ENCODE measurements at places on chromosomes 2 and 18. TPM values are rescaled to one million over a fixed set of nuclear protein-coding genes. Genes with fewer than 3 reads are reported as not detected.

- no peak for DNase-seq
Measured at GRCh38 chr18:78731398-78732032, 248.1 kb upstream of the SALL3 start.

DNA sequence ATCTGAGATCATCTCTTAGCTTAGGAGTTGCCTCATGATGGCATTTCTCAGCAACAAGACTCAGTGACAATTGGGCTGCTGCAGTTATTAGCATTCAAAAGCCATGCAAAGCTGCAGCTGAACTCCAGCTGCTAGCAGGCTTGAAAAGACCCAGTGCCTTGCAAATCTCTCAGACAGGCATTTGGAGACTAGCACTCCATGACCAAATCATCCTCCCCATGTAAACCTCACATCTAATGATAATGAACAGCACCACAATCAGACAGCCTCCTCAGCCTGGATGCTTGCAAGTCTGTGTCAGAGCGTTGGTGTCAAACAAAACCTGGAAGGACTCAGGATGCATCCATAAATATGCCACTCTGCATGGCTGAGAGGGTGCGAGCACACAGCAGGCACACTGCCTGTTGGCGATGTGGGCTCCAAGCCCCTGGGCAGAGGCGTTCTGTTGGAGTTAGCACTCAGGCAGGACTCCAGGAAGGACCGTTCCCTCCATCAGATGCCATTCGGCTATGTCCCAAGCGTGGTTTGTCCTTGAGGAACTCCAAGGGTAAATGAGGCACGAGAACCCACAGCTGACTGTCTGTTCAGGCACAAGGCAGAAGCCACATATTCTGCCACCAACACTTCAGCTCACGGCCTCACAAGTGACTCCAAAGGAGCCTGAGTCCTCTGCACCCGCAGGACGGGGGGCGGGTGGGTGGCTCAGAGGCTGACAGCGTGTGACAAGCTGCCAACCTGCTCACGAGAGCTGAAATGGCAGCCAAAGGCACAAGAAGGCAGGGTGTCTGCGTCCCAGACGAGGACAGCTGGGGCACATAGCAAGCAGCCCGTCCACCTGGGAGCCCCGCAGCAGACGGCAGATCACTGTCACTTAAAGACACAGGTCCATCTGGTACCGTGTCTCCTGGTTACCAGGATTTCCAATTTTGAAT lies 183.8 kb downstream of the MYT1L start:
- no peak for DNase-seq

- DNase-seq = no peak
Measured at GRCh38 chr2:63817382-63817781, 24.3 kb upstream of the UGP2 start.

Gene ASIC4
- total RNA-seq = 0.32 TPM

DNA sequence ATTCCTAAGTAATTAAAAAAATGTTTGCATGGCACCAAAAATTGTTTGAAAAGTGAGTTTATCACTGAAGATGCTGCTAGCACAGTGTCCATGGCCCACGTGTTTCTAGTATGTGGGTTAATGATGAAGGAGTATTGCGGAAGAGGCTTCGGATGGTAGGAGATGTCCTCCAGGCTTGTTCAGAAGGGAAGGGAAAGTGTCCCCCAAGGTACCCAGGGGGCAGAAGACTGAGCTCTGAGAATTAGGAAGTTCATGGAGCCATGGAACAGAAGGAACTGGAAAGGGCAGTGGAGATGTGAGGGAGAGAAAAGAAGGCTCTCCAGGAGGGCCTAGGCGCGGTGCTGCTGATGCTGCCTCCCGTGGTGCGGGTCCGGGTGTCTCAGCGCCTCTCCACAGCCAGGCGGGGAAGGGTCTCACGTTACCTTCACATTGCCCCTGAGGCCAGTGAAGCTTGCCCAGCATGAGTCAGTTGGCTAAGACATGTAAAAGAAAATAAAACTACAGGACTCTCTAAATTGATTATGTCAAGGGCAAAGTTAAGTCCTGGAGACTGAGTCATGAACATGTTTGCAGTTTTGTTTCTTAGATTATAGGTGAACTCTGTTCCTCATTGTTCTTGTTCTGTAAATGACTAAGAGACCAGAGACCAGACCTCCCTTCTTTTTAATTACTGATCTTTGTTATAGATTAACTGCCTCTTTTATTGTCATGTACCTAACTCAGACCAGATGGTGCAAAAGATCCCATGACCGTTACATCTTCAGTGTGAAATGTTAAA lies 89.0 kb downstream of the MTCL1 start:
- DNase-seq = no peak

GRCh38 chr2:50535971-50536759 lies 495.8 kb downstream of the NRXN1 start:
- DNase-seq = peak; percentile 31

DNA sequence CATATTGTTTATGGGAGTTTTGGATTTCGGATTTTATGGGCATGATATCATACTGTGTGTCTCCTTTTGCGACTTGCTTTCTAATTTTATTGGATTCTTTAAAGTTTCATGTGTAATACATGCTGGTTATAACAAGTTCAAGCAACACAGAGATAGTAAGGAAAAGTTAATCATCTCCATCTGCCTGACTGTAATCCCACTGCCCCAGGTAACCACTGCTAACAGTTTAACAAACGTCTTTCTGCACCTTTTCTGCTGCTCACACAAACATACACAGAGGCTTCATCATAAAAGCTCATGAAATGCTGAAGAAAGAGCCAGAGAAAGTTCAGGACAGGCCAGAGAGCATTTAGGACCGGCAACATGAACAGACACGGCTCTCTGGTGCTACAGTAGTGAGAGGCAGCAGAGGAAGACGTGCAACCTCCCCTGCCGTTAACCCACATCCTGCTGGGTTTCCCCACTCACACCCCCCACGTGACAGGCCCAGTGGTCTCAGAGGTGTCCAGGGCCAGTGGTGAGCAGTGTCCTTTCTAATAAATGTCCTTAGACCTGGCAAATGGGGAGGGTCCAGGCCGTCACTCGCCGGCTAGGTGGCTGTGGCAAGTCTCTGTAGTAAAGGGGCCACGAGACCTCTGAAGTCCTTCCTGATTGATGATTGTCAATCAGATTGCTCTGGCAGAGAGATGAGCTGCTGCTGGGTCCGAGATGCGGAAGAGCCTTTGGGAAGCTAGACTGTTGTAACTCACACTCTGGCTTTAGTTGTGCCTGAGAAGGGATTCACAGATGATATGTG lies 43.0 kb upstream of the SLC1A4 start:
- DNase-seq = no peak

Gene RBM44
- total RNA-seq = 2.4 TPM

GRCh38 chr2:38514603-38515154 lies 88.0 kb downstream of the HNRNPLL start:
- no peak for DNase-seq

DNA sequence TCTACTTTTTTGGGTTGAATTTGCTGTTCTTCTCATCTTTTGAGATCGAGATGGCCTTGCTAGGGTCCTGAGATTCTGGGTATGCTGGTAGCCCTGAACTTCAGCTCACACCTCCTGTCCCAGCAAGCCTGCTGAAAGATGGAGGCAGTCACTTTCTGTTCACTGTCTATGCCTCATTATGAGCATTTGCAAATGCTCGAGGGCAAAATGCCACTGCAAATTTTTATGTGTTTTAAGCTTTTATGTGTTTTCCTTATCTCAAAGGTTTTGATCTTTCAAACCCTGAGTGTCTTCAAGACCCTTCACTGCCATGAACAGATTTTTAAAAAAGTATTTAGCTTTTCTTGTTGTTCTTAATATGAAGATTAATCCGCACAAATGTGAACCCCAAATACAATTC lies 766.7 kb upstream of the HS6ST1 start:
- DNase-seq = no peak

Gene PDE11A
- 1.3 TPM for total RNA-seq

DNA sequence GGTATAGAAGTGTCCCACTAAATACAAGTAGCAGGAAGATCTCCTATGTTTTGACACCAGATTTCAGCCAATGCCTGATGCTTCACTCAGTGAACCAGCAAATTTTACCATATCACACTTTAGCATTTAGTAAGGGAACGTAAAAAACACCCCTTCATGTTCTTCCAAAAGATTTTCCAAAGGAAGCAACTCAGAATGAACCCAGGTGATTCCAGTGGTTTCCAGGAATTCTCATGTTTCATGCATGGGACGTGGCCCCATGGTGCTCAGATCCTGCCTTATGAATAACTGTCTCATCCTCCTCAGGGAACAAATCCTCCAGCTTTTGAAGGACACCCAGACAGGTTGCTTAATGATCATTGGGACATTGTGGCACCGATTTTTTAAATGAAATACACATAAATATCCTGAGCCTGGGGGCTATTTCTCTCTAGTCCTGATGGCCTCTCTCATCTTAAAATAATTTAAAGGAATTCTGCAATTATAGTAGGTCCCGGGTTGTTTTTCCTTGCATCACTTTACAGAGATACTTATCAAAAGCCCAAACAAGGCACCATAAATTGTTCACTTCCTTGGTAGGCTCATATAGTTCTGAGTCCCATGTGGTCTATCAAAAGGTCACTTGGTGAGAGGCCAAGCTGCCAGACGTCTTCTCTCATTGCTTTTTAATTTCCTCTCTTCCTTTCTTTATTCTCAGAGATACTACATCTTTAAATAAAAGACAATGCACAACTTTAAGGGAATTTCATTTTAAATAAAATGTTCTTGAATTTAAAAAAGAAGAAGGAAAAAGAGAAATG lies 261.0 kb downstream of the ZNF516 start:
- DNase-seq = peak; percentile 41

DNA sequence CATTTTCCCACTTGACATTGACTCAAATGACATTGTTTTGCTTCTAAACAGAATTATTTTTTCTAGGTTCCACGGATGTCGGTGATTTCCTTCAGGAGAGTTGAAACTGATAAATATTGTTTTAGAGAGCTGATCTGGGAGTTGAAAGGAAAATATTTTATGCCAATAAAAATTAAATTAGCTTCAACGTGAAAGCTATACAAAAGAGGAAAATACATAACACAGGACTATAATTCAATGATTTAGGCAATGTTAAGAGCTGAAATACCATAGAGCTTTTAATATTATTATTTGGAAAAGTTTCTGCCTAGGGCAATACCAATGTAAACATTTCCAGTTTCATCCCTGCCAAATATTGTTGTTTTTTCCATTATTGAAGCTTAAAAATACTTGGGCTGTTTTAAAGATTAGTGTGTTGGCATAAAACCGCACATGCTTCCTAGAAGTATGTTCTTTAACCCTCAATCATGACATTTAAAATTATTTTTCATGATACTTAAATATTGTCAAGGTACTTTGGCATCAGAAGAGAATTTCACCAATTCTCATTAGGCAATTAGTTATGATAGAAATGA lies 18.6 kb upstream of the PDE1A start:
- DNase-seq = no peak

Gene MAP3K19
- not detected for total RNA-seq

GRCh38 chr18:27948986-27949385 lies 227.9 kb downstream of the CDH2 start:
- no peak for DNase-seq

DNA sequence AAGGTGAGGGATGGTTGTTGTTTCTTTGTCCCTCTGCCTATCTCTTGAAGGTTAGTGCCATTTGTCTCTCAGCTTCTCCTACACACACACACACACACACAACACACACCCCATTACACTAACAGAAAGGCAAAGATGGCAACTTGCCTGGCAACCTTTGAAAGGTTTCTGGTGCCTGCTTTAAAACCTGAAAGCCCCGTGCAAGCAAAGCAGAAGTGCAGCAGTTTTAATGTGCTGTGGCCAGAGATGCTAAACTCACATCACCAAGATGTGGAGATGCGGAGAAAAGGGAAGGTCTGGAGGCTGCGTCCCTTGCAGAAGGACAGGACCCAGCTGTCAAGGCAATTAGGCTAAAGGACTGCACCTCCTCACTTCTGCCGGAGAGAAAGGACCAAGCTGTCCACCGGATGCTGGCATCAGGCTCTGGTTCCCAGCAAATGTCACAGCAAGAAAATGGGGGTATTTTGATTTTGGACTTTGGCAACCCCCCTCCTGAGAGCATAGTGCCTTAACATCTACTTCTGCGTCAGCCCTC lies 196.4 kb downstream of the ARL4C start:
- DNase-seq = no peak

DNA sequence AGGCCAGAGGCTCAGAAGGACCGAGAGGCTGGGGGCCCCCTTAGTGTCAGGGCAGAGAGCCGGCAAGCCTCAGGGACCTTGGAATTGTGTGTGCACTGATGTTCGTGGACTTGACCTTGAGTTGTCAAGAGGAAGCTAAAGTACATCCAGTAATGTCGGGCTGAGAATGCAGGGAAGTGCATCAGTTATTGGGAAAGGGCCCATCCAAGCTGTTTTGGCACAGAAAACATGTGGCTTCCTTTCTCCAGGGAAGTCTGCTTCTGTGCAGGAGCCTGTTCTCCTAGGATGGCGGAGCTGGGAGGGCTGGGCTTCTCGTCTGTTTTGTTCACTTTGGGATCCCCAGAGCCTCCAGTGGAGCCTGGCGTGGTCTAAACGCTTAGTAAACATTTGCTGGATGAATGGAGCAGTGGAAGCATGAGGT lies 23.7 kb downstream of the ATOH8 start:
- DNase-seq = no peak

GRCh38 chr2:222436040-222436413 lies 11.7 kb downstream of the SGPP2 start:
- DNase-seq = no peak

Gene LRRC30
- total RNA-seq = 0.32 TPM

Gene CAB39
- total RNA-seq = 90.5 TPM

- no peak for DNase-seq
Measured at GRCh38 chr2:28748176-28748575, 3.5 kb upstream of the PPP1CB start.

DNA sequence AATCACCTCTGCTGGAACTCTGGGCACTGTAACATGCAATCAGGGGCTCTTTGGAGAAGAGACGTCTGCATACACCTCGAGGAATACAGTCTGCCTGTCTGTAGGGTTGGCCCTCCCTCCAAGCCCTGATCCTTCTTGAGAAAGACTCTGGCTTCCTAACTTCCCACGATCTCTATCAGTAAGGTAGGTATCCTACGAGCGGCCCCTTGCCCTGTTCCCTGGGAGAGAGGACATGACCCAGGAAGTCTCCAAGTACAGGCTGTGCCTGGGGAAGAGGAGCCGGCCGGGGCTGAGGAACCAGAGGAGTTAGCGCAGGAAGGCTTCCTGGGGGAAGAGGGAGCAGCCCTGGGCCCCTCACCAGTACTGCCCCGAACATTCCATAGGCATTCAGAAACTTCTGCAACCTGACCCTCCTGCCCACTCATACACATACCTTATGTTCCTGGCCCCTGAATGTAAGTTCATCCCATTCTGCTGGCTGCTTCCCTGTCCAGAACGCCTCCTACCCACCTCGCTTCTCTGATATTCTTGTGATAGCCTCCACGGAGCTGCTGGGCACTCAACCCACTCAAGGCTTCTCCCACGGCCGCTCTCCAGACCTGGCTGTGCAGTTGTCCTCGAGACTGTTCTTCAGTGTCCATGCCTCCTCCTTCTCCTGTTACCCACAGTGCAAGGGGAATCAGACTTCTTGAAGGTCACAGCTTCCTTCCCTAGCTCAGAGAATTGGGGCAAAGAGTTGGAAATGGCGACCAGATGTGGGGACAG lies 116.1 kb downstream of the CYP26B1 start:
- no peak for DNase-seq
